Tibial artery (tissue), 4 donors: ENCODE measurements at places on chromosomes 3 and 15.
A peak's percentile ranks its signal among the peaks of the same experiment; 100 is the strongest.

DNA sequence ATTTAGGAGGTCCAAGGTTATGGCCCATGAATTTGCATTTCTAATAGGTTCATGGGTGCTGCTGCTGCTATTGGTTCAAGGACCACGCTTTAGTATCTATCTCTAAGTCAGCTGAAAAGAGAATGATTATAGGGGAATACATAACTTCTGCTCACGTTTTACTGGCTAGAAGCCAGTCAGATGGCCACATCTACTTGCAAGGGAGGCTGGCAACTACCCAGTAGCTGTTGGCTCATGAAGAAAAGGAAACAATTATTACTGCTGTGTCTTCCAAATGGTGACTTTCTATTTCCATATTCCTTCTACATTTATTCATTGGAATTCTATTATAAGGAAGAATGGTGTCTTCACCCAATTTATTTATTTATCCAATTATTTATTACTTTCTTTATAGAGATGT is 54.2 kb downstream of the SLC25A36 start:
- no peak for DNase-seq

DNA sequence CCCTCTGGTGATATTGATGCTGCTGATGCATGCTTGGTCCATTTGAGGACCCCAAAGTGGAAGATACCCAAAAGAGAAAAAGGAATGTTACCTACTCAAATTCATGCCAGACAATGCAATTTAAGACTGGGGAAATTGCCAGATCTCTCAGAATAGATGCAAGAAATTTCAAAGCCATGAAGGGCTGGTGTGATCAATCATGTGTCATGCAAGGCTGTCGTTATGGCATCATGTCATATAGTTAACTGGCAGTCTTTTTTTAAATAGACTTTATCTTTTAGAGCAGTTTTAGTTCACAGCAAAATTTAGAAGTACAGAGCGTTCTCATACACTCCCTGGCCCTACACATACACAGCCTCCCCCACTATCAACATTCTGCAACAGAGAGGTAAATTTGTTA is 53.1 kb upstream of the ABHD2 start:
- DNase-seq = no peak

DNA sequence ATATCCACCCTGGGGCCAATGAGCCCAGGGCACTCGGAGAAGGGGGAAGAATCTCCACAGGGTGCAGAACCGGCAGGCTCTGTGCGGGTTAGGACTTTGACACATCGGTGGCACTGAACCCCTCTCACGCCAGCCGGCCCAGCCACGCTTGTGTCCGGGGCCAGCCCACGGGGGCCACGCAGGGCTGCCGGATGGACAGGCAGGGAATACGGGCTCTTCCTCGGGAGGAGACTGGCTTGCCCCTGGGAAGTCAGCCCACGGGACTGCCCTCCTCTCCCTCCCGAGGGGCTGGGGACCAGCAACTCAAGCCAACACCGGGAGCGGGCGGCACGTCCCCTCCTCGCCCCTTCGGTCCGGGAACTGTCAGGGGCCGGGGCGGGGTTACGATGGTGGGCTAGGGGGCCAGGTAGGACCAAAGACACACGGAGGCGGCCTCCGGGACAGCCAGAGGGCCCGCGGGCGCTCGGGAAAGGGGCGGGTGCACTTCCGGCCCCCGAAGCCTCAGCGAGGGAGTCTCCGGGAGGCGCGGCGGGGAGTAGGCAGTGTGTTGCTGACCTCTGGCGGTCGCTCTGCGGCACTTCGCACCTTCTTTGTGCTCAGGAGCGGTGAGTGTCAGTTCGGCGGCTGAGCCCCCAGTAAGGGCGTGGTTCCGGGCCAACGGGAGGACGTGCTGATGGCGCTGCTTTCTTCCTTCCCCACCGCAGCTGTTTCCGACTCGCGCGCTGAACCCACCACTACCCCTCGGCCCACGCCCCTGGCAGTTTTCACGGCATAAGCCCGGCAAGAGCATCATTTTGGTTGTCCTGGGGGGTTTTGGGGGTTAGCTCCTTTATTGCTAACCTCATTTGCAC is 5.1 kb upstream of the CYP8B1 start:
- peak; percentile 84 for DNase-seq

- DNase-seq = no peak
These were observed 127.9 kb upstream of the PFN2 start for GRCh38 chr3:150098621-150099020.

DNA sequence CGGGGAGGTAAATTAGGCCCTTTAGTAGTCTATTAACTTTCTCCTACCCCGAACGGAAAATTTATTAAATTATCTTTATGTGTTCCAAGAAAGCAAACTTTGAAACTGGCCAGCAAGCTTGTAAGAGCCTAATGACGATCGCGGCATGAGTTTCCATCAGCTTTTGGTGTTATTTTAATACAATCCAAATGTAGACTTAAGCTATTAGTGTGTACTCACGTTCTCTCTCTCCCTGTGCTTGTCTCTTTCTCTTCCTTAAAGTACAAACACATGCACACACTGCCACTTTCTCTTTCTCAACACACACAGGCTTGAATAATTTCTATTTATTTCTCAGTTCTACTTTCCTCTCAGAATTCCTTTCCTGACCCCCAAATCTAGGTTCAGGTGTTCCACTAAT is 108.8 kb upstream of the MME start:
- DNase-seq = no peak

DNA sequence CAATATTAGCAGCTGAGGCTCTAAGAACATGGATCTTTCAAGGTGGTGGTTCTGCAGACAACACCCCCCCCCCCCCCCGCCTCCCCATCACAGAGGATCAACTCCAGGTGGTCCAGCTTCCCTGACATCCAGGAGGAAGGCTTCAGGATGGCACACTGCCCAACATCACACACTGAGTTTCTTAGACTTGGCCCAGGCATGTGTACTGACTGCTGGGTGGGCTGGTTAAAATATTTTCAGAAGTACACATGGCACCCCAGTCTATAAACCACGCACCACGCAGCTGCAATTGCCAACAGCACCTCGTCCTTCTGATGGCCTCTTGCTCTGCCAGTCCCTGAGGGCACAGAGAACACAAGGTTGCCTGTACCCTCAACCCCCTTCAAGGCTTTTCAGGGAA is 22.1 kb downstream of the SRPRB start:
- DNase-seq = no peak

GRCh38 chr3:155101398-155101797 is 21.3 kb downstream of the MME start:
- no peak for DNase-seq

DNA sequence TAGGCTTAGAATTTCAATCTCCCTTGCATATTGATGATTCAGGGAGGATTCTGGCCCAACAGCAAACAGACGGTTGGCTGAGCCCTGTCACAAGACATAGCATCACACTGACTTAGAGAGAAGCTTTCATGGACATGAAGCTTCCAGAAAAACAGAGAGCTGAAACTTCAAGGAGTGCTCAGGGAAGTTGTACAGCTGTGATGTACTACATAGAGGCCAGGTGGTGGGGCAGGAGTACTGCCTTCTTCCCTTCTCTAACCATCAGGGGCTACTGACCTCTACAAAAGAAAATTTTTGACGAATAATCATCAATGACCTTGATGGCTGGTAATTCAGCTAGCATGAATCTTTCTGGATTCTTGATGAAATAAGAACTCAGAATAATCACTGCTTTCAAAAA is 378.5 kb downstream of the ERC2 start:
- no peak for DNase-seq
